ENCODE measurements at places on chromosomes 7 and 10.

GRCh38 chr7:93146472-93147141, 1.6 kb downstream of the SAMD9L start:
- DNase-seq: no peak

DNA sequence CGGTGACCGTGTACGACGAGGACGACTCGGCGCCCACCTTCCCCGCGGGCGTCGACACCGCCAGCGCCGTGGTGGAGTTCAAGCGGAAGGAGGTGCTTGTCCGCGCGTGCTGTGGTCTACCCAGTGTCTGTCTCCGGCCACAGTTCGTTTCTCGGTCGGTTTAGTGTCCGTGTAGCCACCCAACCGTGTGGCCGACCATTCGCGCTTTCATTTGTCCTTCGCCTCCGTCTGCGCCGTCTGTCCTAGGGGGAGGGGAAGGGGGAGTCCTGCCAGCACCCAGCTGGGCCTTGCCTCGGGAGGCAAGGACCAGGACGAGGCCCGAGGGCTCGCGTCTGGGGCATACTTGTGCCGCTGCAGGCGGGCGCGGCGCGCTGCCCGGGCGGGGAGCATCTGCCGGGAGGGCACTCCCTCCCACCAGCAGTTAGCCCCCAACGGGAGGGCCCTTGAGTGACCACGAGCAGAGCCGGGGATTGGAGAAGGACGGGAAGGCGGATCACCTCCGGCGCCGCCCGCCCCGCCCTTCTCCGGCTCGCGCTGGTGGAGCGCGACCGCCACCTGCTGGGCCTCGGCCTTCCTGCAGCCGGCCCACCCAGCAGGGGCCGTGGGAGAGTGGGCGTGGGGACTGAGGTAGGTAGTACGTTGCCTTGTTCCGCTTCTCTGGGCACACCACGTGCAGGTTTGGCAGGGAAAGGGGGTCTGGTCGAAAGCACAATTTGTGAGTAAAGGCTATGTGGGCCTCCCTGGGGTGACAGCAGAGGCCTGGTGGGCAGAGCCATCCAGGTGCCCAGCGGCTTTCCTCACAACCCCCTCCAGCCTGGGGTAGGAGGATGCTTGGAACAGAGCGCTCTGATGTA, 28.5 kb downstream of the RET start:
- peak; percentile 77 for DNase-seq

DNA sequence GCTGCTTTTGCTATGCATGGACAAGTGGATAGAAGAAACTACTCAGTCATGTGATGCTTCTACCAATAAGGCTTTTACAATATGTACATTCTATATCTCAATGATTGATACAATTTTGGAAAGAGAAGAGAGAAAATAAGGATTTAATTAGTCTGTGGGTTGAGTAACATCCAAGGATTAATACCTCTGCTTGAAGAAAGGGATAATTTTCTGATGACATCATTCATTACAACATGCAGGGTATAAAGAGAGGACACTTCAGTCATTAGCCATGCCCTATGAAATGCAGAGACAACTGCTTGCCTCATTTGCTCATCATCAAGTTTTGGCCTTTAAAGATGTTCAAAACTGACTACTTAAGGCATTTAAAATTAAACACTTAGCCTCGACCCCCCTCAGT, 237.3 kb downstream of the AHR start:
- no peak for DNase-seq

- no peak for DNase-seq
Observed at GRCh38 chr10:12829831-12830390, 171.6 kb downstream of the CCDC3 start.

- peak; percentile 92 for DNase-seq
Observed at GRCh38 chr7:17298102-17298839, at the start of gene AHR. TSS of gene AHR (plus strand) at chr7:17298652. CDS start at chr7:17299265, 613 bp downstream.

DNA sequence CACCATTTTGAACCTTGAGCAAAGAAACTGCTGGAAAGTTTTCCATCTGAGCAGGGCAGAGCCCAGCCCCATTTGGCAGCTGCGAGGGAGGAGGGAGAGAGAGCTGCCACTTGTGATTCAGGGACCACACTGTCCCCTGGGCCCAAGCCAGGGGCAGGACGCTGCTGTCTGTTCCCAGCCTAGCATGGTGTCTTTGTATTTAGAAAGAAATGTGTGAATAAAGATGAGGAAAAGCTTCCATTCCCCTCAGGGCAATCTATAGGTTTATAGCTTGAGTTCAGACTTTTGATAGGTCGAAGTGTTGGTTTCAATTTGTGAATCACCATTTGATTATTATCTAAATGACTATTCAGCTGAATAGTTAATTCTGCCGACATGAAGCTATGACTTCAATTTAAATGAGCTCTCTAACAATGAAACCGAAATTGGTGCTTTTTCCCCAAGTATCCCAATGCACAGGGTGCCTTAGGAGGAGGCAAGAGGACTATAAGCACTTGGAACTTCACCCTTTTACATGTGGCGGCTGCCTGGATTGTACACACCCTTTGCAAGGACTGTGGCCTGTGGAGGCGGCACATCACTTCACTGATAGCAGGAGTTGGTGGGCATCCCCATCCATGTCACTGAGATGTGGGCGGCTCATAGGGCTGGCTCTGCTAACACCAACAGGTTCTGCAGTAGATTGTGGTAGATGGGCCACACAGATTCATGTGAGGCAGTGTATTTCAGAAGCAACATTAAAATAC, 223.5 kb downstream of the CCDC3 start:
- DNase-seq: peak; percentile 23

DNA sequence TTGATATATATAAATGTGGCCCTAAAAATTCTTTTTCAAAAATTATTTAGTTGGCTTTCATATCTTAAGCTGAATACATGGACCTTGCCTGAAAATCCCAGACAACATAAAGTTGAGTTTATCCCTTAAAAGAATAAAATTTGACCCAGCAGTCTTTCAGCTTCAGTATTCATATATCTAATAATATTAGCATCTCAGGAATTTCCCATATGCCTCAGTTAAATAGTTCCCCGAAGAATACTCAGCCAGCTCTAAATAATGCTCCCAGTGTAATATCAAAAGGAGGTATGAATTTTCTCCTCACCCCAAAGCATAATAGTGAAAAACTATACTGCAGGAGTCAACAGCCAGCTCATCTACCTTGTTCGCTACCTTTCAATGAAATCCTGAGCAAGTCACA, 145.9 kb downstream of the CTNNA3 start:
- no peak for DNase-seq

DNA sequence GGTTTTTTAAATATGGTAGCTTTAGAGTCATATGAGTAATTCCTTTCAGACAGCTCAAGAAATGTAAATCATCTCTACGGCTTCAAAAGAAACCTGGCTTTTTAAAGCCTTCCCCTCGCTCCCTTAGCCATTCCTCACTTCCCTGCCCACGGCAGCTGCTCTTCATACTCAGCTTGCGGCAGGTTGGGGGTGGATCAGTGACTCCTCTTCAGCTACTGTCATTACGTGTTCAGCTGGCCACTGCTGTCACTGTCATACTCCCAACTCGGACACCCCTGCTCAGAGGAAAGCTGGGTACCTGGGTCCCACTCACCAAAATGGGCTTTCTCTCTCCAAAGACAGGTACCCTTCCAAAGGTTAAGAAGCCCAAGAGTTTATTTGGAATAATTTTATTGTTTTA, 6.6 kb downstream of the YWHAG start:
- DNase-seq: peak; percentile 16

DNA sequence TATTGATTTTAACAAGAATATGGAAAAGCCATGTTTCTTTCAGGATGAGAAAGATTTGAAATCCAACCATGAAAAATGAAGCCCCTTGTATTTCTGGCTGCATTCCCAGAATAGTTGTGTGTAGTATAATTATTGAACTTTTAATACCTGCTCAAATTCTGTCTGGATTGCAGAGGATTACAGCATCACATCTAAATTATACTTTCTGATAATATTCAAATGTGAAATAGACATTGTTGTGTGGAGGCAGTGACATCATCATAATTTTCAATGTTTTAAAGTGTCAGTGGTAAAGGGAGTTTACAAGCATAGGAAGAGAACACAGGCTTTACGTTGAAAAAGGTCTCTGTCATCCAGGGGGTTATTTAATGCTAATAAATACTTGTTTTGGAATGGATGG, 93.4 kb downstream of the POLL start:
- DNase-seq: no peak

DNA sequence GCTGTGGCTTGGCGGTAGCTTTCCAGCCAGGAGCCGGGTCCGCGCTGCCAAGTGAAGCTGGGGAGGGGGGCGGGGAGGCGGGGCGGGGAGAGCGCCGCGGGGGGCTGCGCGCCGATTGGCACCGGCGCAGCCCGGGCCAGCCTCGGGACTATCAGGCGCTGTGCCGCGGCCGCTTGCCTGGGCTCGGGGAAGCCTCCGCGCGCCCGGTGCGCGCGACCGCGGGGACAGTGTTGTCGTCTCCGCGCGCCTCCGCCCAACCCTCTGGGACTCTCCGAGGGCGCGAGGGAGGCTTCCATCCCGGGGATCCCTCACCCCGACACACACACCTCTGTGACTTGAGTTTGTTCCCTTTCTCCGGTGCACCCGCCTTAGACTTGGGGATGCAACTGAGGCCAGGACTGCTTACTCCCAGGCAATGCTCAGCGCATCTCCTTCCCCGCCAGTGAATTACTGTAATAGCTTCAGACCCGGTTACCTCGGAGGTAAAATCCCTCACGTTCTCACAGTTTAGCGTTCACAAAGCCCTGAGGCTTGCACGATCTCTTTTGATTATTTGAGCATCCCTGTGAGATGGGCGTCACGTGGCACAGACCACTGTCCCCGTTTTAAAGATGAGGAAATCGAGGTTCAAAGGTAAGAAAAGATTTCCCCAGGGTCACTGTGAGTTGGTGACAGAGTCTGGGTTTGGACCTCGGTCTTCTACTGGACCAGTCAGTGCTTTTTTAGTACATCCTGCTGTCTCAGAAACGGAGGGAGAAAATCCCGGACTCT, at the start of gene NKX1-2:
Gene NKX1-2 (minus strand): TSS at position 24 of the 771 bp plus-strand sequence. CDS start 92 bp downstream, outside the sequence.
- DNase-seq: no peak

DNA sequence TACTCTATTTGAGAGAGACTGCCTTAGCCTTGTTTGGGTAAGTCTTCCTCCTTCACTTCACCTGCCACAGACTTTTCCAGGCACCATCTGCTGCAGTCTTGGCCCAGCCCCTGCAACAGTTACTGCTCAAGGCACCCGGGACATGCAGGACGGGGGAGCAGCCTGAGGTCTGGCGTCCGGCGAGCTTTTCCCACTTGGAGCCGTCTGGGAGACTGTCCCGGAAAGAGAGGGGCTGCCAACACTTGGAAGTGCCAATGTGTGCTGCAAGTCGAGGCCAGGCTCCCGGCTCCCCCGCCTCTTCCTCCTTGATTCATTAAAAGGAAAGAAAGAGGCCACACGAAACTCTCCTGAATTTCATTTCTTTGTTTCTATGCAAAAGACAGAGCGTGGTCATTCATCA, 13.7 kb downstream of the HTRA1 start:
- DNase-seq: no peak

DNA sequence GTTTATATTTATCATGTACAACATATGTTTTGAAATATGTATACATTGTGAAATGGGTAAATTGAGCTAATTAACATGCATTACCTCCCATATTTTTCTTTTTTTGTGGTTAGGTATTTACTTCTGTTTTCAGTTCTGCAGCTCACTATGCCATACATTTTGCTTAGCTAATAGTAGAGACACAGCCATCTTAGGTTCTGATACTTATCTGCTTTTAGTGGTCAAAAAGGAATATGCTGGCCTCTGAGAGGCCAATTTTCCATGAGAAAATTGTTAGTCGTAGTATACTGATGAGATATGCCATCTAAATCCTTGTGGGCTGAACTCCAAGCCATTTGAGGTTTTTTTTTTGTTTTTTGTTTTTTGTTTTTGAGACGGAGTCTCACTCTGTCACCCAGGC, 31.0 kb downstream of the SGPL1 start:
- DNase-seq: no peak

DNA sequence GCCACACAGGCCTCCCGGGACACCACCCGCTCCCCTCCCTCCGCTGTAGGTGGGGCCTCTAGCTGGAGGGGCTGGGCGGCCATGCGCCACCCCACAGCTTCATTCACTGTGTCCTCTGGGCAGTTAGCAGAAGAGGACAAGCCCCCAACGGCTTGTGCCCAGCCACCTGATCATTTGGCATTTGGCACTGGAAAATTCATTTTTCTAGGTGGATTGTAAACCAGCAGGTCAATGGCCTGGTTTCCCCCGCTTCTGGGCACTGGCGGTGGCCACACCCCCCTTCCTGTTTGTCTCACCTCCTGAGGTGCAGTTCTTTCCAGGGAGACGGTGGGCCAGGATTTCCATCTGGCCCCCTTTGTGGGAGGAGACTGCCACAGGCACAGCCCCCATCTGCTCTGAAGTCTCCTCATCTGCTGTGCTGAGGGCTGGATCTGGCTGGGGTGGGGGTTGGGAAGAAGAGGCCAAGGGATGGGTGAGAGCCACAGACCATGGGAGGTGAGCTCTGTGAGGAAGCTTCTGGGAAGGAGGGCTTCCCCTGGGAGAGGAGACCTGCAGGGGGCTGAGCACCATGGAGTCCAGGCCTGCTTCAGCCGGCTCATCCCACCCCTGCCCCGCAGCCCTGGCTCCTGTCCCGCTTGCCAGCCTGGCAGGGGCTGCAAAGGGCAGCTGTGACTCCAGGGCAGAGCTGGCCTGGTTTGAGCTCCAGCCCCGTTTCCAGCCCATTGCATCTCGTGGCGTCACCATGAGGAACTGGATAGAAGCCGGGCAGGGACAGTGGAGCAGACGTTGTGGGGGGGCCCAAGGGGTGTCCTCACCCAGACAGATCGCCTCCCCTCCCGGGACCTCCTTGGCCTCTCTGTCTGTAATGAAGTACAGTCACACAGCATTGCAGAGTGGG, 40.1 kb upstream of the SLC29A3 start:
- no peak for DNase-seq

- DNase-seq: no peak
Observed at GRCh38 chr7:36185756-36186155, 32.7 kb downstream of the EEPD1 start.

- DNase-seq: no peak
Observed at GRCh38 chr7:7183838-7184463, 1.6 kb downstream of the C1GALT1 start.

GRCh38 chr7:4720225-4720624, 38.1 kb downstream of the FOXK1 start:
- no peak for DNase-seq

All from stimulated activated CD4-positive, alpha-beta T cell treated with anti-CD3 and anti-CD28 coated beads, Interleukin-1b, Interleukin-23, amount 100 ng/mL, for 48 hours (primary cell).